HCT116 (cell line): ENCODE measurements at places on chromosomes 7 and 10. TPM values are rescaled to one million over a fixed set of nuclear protein-coding genes. Genes with fewer than 3 reads are reported as not detected.
A peak's percentile ranks its signal among the peaks of the same experiment; 100 is the strongest.

Gene FBXO24
- 2.1 TPM for total RNA-seq

- DNase-seq, result no peak
These were observed 235.2 kb upstream of the GRB10 start for GRCh38 chr7:51017576-51018535.

Gene WNT8B
- not detected for total RNA-seq

GRCh38 chr10:99612167-99612831, 7.9 kb downstream of the SLC25A28 start:
- DNase-seq, result peak; percentile 59

GRCh38 chr10:97503406-97503805, 4.7 kb downstream of the UBTD1 start:
- DNase-seq, result no peak

DNA sequence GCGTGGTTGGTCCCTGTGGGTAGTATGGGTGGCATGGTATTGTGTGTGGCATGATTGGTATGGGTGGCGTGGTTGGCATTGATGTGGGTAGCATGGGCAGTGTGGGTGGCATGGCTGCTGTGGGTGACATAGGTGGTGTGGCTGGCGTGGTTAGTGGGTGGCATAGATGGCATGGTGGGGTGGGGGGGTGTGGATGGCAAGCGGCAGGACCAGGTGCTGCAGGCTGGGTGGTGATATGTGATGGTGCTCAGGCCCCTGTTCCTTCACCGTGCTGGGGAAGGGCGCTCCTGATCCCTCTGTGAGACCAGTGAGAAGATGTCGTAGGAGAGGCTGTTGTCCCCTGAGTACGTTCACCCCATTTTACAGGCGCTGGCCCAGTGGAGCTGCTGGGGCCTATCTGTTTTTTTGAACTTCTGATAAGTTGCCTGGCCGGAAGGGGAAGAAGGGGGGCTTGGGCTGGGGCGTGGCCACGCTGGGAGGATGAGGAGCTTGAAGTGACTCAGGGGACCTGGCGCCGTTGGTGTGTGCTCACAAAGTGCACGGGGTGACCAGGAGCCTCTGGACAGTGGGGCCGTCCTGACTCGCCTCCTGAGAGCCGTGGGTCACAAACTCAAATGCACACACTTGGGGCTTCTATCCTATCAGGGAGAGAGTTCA, 17.5 kb downstream of the INPP5A start:
- no peak for DNase-seq

DNA sequence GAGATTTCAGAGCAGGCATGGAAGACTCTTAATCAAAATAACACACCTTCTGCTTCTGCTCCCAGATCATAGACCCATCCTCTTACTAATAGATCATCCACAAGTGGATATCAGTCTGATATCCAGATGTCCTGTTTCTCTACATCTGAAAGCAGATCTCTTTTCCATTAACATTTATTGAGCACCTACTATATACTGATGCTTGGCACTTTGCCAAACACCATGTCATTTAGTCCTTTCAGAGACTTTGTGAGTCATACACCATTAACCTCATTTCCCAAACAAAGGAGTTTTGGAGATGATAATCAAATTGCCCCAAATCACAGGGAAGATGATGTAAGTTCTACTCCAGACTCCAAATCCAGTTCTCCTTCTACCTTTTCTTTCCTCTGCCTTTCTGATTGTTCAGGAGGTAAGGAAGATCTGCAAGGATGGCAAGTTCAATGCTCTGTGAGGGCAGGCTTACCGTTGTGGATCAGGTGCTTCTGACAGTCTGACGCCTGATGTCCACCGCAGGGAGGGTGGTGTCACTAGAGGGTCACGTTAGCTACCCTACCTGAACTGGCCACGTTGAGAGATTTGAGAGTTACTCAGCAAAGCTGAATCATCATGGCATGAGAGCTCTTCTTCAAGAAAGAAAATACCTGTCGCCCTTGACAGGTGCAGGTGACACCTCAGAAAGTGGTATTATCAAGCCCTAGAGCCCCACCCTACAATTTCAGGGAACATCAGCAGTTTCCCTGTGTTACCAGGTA, 269.6 kb upstream of the ZMIZ1 start:
- no peak for DNase-seq
